ENCODE measurements at places on chromosomes 7 and 10.

DNA sequence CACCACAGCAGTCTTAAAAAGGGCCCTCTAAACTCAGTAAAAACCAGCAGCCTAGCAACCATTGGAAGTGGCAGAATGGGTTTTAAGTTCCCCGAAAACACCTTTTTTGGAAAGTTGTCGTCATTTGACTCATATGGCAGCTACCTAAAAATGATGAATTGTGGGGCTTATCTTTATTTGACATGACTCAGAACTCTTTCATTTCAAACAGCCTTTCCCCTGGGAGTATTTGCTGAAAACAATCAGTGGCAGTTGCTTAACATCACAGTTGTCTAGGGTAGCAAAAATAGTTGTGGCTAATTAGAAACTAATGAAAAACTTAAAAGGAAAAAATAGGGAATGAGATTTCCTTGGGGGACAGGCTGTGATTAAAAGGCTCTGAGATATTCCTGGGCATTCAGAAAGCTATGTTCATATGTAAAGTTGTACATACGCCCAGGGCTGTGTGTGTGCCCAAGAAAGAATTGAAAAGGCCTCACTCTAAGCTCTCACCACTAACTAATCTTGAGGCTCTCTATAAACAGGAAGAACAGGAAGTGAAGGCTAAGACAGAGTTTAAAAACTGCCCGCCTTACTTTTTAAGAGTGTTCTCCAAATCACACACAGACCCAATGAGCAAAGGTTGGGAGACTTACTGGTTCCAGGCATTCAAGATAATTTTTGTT is 81.7 kb upstream of the HECTD2 start:
- DNase-seq, result no peak

- no peak for DNase-seq
Observed at GRCh38 chr10:74500816-74501215, 325.6 kb upstream of the KAT6B start.

DNA sequence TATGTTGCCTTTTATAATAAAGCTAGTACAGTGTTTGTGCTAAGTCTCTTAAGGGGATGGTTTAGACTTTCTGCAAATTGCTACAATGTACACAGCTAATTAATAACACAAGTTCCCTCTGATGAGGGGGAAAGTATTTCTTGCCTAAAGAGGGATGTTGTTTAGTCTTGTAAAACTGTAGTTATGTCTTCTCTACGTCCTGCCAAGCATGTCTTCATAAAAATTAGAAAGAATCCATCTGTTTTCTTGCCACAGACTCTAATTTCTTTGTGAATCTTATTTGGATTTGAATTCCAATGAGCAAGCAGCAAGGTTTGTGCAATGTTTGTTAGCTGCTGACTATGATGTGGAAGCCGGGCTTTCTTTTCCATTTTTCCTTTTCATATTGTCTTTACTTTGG is 28.2 kb downstream of the ADARB2 start:
- no peak for DNase-seq

DNA sequence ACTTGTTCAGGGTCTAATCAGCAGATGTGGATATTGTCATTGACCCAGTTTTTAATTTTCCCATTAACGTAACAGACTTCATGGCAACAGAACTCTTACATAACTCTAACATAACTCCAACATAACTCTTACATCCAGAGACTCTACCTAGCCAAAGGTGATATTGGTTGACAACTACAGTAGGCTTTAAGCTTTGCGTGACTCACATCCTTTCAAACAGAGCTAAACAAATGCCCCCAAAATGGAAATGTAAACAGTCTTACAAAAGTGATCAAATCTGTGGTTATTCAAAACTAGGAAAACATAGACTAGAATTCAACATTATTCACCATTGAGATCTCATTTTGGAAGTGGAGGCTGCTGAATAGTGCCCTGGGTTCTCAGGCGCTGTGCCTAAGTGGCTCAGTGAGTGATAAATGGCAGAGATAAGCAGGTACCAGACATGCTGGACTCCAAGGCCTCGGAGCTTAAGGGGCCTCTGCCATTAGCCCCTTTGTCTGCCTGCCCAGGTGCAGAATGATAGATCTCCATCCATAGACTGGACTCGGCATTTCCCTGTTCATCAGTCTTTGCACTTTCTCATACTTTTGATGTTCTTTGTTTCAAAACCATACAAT is 34.3 kb upstream of the BTBD16 start:
- no peak for DNase-seq

DNA sequence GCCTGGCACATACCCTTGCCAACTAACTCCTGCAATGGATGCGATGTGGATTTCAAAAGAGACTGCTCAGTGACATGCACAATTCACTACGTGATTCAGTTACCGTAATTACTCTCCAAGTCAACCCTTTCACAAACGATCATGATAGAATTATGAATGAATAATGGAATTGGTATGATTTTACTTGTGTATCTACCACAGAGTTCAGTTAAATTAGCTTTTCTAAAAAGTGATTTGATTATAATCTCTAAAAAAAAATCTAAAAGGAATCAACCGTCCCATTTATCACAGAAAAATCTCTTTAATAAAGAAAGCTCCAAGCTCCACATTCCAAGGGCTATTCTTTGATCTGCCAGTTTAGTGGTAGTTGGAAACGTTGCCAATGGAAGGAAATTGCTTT is 30.4 kb upstream of the RSU1 start:
- no peak for DNase-seq

DNA sequence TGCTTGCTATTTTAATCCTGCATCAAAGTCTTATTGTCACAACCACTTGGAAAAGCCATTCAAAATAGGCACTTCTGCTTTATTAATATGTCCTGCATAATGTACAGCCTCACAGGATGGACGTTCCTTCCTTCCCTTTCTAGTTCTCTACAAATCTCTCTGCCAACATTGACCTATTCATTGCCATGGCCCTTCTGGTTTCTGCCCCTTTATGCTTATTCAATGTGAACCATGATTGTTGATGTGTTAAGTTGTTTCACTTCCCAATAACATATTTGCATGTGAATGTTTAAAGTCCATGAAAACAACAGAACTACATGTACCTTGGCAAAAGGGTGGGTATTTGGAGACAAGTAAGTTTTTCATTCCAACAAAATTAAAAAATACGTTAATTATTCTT is 45.7 kb downstream of the COL28A1 start:
- DNase-seq, result no peak

GRCh38 chr10:48937796-48938195 is 1.8 kb downstream of the LRRC18 start:
- DNase-seq, result no peak

- DNase-seq, result no peak
Observed at GRCh38 chr10:124129471-124129870, 36.1 kb upstream of the CHST15 start.

GRCh38 chr7:22931011-22931410 is 82.9 kb downstream of the HYCC1 start:
- no peak for DNase-seq

- DNase-seq, result peak; percentile 45
Observed at GRCh38 chr10:47165711-47166404, 134.1 kb upstream of the GDF10 start.

DNA sequence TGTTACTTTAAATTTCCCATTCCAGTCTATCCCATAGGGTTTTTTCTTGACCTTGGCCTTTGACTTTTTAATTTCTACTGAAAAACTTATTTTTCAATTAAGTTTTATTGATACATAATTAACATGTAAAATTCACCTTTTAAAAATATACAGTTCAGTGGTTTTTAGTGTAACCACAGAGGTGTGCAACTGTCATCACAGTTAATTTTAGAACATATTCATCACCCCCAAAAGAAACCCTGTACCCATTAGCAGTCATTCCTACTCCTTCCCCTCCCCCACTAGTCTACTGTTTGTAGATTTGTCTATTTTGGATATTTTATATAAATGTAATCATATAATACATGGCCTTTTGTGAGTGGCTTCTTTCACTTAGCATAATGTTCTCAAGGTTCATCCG is 96.5 kb upstream of the GJD4 start:
- no peak for DNase-seq

DNA sequence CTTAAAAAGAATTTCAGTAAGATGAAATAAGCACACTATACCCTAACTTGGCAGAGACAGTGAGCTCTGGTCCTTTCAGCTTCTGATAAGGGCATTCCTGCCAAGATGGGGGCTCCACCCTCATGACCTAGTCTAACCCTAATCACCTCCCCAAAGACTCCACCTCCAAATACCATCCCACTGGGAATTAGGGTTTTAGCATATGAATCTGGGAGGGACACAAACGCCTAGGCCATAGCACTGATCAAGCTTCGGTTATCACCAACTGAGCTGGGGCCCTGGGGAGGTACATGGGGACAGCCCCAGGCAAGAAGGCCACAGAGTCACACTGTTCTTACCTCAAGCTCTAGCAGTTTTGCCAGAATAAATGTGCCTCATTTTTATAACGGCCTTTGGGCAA is 31.4 kb downstream of the PALS2 start:
- DNase-seq, result no peak

DNA sequence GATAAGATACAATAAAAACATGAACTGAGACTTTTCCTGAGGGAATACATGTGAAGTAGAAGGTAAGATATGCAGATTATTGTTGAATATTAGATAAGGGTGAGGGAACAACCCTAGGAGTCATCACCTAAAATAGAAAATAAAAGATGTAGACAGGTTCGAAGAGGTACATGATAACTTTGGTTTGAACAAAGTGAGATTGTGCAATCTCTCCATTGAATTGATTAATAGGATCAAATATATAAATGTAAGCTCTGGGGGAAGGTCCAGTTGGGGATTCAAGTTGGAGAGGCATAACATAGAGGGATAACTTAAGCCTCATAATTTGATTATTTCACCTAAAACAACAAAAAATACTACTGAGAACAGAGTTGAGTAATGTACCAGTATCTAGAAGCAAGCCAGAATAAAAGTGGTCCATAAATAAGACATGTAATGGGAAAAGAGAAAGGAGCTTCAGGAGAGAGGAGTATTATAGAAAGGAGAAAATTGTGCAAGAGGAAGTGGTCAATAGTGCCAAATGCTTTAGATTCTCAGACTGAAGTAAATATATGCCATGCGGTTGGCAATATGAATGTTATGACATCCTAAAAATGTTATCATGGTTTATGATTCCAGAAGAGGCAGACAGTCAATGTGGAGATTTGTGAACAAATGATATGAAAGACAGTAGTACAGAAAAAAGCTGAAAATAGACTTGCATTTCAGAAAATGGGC is 282.3 kb upstream of the CHRM2 start:
- no peak for DNase-seq

GRCh38 chr7:73429622-73430505 is 3.7 kb upstream of the FZD9 start:
- DNase-seq, result no peak

DNA sequence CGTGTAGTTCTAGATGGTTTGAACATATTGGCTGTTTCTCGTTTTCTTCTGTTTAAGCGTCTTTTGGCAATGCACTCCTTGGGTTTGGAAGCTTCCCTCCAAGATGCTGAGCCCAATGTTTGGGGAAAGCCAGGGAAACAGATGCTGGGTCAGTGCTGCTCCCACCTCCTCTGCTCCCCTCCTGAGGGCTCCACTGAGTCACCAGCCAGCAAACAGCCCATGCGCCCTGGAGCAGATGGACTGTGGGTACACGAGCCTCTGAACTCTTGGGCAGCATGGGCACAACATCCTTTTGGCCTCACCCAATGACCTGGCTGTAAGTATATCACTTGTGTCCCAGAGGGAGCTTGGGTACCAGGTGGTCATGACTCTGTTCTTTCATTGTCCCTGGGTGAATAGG is 207.6 kb downstream of the BUB3 start:
- no peak for DNase-seq

- no peak for DNase-seq
Observed at GRCh38 chr7:149795126-149795525, 21.7 kb upstream of the ZNF467 start.

GRCh38 chr10:60905580-60905979 is 38.4 kb downstream of the RHOBTB1 start:
- DNase-seq, result no peak

GRCh38 chr7:47190462-47190861 is 391.4 kb downstream of the TNS3 start:
- DNase-seq, result no peak

- no peak for DNase-seq
Observed at GRCh38 chr10:75140246-75140645, 28.8 kb downstream of the SAMD8 start.

GRCh38 chr10:44756216-44756615 is 154.9 kb upstream of the TMEM72 start:
- no peak for DNase-seq

GRCh38 chr10:75928231-75928630 is 496.8 kb downstream of the LRMDA start:
- no peak for DNase-seq

DNA sequence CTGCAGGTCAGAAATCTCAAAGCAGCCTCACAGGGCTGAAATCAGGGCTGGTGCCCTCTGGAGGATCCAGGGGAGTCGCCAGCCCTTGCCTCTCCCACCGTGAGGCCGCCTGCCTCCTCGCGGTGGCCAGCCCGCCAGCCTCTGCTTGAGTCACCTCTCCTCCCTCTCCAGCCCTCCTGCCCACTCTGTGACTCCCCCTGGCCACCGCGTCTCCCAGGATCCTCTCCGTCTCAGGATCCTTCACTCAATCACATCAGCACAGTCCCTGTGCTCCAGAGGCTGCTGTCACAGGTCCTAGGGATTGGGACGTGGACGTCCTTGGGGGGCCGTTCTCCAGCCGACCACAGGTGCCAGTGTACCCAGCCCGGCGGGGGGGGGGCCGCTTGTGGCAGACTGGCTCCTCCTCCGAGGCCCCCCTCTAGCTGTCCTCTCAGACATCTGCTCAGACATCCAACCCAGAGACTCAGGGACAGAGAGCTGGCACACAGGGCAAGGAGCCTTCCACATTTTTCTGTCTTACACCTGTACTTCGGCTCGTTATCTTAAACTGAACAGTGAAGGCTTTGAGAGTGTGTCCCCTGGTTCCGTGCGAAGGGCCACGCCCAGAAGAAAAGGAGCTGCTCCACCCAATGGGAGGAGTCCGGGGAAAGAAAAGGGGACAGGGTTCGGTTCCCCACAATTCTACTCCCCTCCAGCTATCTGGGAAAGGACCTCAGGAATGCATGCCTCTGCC is 9.4 kb upstream of the PPP2R2D start:
- no peak for DNase-seq

GRCh38 chr7:136046548-136046947 is 69.4 kb upstream of the MTPN start:
- no peak for DNase-seq

GRCh38 chr7:118420888-118421287 is 196.4 kb downstream of the ANKRD7 start:
- DNase-seq, result no peak

GRCh38 chr7:142697270-142697669 is 52.0 kb upstream of the PRSS1 start:
- no peak for DNase-seq
